ENCODE measurements at places on chromosomes 3 and 15. TPM values are rescaled to one million over a fixed set of nuclear protein-coding genes. Genes with fewer than 3 reads are reported as not detected.

Gene GOLGA8K
- total RNA-seq = 0.26 TPM

Gene BOC
- total RNA-seq = 0.38 TPM

Gene PLIN1
- 0.51 TPM for total RNA-seq

Gene VPS33B
- total RNA-seq = 10.5 TPM

Gene KCNH8
- total RNA-seq = not detected

Gene TMED3
- total RNA-seq = 120 TPM

Gene NDUFB5
- 142 TPM for total RNA-seq

Gene BUB1B
- 0.79 TPM for total RNA-seq

Gene CFAP100
- total RNA-seq = not detected

Gene SMCO1
- not detected for total RNA-seq

Gene ALS2CL
- total RNA-seq = 240 TPM

Gene PLCH1
- total RNA-seq = 0.26 TPM

Measured in bronchial epithelial cell (primary cell).